Urothelium cell line (cell line): ENCODE measurements at places on chromosomes 1 and 21.

DNA sequence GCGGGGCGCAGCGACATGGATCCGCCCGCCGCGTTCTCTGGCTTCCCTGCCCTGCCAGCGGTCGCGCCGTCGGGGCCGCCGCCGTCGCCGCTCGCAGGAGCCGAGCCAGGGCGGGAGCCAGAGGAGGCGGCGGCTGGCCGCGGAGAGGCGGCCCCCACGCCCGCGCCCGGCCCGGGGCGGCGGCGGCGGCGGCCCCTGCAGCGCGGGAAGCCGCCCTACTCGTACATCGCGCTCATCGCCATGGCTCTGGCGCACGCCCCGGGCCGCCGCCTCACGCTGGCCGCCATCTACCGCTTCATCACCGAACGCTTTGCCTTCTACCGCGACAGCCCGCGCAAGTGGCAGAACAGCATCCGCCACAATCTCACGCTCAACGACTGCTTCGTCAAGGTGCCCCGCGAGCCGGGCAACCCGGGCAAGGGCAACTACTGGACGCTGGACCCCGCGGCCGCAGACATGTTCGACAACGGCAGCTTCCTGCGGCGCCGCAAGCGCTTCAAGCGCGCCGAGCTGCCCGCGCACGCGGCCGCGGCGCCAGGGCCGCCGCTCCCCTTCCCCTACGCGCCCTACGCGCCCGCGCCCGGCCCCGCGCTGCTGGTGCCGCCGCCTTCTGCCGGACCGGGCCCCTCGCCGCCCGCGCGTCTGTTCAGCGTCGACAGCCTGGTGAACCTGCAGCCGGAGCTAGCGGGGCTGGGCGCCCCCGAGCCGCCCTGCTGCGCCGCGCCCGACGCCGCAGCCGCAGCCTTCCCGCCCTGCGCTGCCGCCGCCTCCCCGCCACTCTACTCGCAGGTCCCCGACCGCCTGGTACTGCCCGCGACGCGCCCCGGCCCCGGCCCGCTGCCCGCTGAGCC, 459 bp downstream of the FOXE3 start:
- no peak for DNase-seq

DNA sequence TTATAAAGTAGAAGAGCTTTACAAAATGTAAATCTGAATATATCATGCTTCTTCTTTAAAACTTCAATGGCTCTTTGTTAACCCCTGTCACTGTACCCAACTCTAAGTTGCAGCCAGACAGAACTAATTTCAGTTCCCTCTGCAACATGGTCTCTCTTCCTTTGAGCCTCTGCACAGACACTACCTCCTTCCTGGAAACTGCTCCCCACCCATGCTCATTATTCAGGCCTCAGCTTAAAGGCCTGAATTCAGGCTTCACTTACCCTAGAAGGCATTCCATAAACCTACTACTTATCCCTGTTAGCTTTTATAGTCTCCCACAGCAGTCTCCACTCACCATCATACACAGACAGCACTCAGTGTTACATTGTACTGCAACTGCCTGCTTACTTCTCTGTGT, 2.6 kb upstream of the EEIG2 start:
- no peak for DNase-seq

DNA sequence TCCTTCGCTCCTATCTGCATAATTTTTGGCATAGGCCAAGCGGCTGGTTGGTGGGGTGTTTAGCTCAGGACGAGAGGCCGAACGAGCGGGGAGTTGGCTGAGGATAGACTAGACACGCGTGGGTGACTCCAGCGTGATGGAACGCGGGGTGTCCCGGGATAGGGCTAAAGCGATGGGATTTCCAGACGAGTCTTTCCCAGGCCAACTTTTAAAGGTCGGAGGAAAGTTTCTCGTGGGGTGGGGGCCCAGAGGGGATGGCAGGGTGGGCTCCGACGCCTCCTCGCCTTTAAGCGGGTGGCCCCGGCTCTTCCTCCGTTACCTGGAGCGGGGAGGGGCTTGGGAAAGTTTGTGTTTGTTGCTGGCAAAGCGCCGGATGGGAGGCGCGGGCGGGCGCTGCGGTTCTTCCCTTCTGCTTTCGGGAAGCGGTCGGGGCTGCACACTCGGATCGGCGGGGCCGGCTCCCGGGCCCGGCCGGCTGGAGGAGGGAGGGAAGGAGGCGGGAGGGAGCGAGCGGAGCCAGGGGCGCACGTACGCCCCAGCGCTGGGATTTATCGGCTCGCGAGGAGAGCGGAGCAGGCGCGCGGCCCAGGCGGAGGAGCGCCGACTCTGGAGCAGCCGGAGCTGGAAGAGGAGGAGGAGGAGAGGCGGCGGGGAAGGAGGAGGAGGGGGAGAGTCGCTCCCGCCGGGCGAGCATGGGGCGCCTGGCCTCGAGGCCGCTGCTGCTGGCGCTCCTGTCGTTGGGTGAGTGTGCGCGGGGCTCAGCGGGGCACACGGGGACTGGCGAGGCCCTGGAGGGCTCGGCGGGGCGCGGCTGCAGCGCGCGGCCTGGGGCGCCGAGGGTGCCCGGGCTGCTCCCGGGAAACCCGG, at the start of gene PTGFRN:
PTGFRN (plus strand) TSS at position 405 of the 867 bp plus-strand sequence; CDS start at position 693, 288 bp downstream.
- peak; percentile 82 for DNase-seq

- no peak for DNase-seq
Observed at GRCh38 chr1:243394066-243394465, 138.2 kb downstream of the SDCCAG8 start.

GRCh38 chr1:16254263-16254928, 17.4 kb upstream of the CPLANE2 start:
- no peak for DNase-seq

- DNase-seq = no peak
Observed at GRCh38 chr1:234543442-234544086, 64.6 kb upstream of the TARBP1 start.

DNA sequence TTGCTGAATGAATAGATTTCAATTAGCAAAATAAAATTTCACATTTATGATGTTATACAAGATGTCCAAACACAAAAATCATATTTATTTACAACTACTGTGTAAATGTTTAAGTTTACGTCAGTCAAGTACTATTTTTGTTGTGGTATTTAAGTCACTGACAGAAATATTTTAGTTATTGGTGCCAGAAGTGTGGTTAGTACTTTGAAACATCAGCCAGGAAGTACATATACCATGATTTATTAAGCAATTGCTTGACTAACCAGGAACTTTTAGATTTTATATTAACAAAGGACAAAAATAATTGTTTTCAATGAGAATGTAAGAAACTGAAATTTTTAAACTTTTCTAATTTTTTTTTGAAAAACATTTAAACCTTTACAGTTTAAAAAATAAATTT, 2.4 kb upstream of the FCRL4 start:
- DNase-seq = no peak

- no peak for DNase-seq
Observed at GRCh38 chr1:93518516-93518915, 70.6 kb downstream of the FNBP1L start.

- DNase-seq = no peak
Observed at GRCh38 chr1:3745590-3746381, 6.5 kb upstream of the CCDC27 start.

DNA sequence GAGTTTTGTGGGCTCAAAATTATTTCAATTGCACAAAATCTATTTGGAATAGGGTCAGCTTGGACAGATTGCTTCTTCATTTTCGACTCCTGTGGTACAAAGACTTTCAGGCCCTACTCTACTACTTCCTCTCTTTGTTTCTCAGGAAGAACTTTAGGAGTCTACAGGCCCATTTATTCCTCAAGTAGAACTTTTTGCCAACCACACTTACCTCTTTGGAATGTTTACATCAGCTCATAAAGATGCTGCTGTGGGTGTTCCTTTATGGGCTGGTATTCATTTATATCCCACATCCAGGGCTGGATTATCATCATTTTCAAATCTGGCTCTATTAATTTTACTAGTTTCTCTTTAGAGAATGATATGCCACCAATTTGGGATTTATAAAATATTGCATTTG, 46.3 kb upstream of the TNFSF18 start:
- no peak for DNase-seq

DNA sequence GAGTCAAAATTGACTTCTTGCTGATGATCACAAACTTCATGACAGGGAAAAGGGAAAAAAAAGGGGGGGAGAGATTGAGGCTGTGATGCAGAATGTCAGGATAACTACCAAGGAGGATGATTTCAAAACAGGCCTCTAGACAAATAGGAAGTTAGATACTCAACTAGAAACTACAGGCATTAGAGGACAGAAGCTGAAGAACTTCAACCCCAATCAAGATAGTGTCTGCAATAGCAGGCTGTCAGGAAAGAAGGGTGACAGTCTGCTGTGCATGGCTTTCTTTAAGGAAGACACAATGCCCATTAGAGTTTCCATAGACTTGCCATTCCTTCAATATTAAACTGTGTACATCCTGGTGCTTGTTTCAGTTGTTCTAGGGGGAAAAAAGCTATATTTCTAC, 257.2 kb downstream of the TTLL7 start:
- DNase-seq = no peak
